Hematopoietic multipotent progenitor cell (in vitro differentiated cells): ENCODE measurements at places on chromosomes 1 and 21. TPM values are rescaled to one million over a fixed set of nuclear protein-coding genes. Genes with fewer than 3 reads are reported as not detected.
A peak's percentile ranks its signal among the peaks of the same experiment; 100 is the strongest.

RAB25 gene
- under 0.01 TPM for total RNA-seq

S100A13 gene
- 2.7 TPM for total RNA-seq

CR1 gene
- total RNA-seq, result 7.8 TPM

CENPF gene
- total RNA-seq, result 2.4 TPM

IGSF5 gene
- total RNA-seq, result not detected

MYOG gene
- total RNA-seq, result not detected

MATN1 gene
- total RNA-seq, result 2.7 TPM

TNFRSF4 gene
- 4.3 TPM for total RNA-seq

C4BPA gene
- total RNA-seq, result not detected

OLFML3 gene
- 3.2 TPM for total RNA-seq

DNA sequence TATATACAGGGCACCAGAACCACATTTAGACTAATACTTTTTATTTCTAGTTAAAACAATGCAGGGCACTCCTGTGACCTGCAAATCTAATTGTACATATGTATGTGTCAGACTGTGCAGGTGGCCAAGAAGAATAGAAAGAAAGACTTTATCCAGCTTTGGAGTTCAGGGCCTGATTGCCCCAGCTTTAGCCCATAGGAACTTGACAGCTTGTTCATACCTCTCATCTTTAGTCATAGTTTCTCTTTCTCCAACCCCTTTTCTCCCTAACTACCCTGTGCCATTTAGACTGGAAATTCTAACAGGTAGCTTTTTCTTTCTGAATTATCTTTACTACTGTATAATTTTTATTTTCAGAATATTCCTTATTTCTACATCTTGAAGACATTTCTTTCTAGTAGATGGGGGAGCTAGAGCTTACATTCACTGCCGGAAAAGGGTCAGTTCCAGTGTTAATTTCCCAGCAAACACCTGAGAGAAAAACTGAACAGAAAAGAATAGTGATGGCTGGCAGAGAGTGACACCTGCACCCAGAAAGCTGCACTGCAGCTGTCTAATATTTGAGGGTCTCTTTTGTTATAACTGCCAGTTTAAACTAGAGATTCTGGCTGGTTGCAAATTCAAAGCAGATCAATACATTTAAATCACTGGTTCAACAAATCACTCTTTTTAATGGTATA, 8.4 kb downstream of the YBX1 start:
- no peak for DNase-seq

DNA sequence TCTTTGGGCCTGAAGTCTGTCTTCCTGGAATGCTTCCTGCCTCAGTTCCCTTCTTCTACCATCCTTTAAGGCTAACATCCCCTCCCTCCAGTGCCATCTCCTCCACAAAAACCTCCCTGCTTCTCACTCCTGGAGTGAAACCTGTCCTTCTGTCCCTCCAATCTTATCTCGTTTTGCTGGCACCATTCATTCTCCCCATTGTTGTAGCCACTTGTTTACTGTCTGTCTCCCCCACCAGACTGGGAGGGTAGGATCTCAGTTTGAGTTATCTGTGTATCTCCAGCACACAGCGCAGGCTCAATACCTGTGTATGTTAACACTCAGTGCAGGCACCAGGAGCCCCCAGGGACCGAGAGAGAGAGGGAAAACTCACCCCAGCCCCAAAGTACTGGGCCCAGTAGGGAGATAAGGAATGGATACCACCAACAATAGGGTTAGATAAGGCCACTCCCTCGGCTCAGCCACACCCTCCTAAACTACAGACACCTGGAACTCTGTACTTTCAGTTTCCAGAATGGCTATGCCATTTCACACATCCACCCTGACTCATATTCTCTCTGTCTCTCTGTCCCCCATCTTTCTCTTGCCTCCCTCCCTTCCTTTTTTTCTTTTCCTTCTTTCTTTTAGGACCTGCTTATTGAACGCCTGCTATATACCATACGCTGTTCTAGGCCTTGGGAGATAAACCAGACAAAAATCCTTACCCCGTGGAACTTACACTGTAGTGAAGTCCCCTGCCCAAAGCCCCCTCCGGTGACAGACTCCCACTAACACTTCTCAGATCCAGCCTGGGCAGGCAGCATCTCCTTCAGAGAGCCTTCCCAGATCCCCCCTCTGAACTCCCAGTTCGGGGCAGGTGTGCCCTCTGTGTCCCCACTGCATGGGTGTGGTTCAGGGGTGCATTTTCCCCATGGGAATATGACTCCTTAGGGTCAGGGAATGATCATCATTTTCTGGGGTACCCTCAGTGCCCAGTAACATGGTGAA, 3.3 kb upstream of the SSBP3 start:
- DNase-seq, result no peak

- DNase-seq, result no peak
Measured at GRCh38 chr1:223887747-223888418, 42.1 kb upstream of the TP53BP2 start.

GRCh38 chr1:104768466-104768865, 1018.8 kb downstream of the AMY1C start:
- DNase-seq, result no peak

GRCh38 chr1:200706111-200706814, 32.4 kb upstream of the CAMSAP2 start:
- no peak for DNase-seq

DNA sequence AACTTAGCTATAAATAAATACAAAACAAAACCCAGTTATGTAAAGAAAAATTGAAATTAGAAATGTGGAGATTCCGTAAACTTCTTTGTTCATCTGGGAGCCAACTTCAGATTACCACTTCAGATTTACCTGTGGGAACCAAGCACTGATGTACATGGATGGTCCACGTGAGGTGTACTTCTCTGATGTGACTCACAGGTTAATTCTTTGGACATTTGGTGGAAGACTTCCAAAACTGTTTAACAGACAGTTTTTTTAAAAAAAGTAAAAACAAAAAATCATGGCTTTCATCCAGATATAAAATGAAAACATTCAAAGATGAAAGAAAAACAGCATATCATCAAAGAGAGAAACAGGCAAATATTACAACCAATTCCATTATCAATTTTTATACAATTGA, 92.0 kb downstream of the MAST2 start:
- no peak for DNase-seq

DNA sequence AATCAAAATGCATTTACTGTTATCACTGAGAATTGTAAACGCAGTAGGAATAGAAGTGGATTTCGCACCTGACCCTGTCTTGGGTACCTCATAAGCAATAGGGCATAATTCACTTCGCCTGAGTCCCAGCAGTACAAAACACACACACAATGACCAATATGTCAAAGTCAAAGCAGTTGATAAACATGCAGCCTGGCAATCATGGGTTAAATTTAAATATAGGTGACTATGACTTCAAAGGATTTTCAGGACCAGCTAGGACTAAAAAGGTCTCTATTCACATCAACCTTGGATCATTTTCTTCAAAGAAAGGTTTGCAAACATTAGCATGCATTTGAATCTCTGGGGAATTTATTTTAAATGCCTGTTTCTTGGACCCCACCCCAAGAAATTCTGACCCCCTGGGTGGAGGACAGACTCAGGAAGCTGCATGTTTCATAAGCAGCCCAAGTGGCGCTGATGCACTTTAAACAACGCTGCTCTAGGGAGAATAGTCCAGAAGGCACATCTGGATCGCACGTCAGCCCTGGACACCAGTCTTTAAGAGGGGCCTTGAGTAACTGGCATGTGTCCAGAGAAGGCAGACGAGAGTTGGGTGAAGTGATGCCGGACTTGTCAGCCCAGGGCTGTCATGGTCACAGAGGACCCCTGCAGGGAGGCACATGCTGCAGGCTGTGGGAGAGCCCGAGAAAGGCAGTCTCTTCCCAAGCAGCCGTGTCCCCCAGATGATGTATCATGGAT, 55.7 kb upstream of the EFHD2 start:
- no peak for DNase-seq

DNA sequence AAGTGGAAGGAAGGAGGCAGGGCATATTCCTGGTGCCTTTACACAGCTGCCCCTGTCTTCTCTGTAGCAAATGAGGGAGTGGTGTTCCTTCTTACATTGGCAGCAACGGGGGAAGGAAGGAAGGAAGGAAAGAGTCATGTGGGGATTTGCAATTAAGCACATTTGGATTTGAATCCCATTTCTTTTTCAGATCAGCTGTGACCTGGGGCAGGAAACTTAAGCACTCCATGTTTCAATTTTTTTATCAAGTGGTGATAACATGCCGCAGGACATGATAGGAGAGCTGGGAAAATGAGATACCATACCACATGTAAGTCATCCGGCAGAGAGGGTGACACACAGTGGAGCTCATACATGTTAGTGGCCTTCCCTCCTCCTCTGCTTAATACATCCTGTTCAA, 186.8 kb downstream of the APP start:
- no peak for DNase-seq

GRCh38 chr1:11822091-11822490, 16.1 kb downstream of the CLCN6 start:
- DNase-seq, result no peak

GRCh38 chr1:204384636-204385352, 25.1 kb upstream of the PLEKHA6 start:
- DNase-seq, result no peak

GRCh38 chr1:5120559-5120958, 466.1 kb downstream of the AJAP1 start:
- no peak for DNase-seq

DNA sequence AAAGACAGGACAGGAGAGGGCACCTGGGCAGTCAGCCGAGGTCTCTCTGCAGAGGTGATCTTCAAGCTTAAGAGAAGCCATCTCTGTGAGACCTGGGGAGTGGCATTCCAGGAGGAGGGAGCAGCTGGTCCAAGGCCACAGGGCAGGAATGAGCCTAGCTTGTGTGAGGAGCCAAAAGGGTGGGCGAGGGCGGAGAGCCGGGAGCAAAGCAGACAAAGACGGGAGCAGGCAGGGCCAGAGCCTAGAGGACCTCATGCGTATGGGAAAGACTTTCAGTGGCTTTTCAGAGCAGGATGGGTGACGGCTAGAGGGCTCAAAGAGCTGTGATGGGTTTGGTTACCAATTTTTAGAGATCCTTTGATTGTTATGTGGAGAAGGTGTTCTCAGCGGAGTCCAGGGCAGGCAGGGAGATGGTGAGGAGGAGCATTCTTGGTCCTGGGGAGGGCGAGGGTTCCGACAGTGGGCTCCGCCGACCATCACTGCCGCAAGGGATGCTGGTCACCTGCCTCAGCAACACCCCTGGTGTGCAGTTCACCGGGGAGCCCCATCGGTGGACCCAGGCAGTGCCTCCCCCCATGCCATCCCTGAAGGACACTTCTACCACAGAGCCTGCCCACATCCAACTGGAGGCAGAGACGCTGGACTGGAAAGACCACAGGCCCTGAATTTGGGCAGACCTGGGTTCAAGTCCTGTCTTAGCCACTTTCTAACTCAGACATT, 122.9 kb upstream of the IRF2BP2 start:
- DNase-seq, result no peak

- no peak for DNase-seq
Measured at GRCh38 chr1:215530401-215530984, 36.6 kb upstream of the KCTD3 start.

- DNase-seq, result peak; percentile 56
Measured at GRCh38 chr1:65525266-65526048, 105.0 kb downstream of the LEPR start.

GRCh38 chr1:42753070-42753469, 13.0 kb upstream of the CLDN19 start:
- DNase-seq, result no peak

DNA sequence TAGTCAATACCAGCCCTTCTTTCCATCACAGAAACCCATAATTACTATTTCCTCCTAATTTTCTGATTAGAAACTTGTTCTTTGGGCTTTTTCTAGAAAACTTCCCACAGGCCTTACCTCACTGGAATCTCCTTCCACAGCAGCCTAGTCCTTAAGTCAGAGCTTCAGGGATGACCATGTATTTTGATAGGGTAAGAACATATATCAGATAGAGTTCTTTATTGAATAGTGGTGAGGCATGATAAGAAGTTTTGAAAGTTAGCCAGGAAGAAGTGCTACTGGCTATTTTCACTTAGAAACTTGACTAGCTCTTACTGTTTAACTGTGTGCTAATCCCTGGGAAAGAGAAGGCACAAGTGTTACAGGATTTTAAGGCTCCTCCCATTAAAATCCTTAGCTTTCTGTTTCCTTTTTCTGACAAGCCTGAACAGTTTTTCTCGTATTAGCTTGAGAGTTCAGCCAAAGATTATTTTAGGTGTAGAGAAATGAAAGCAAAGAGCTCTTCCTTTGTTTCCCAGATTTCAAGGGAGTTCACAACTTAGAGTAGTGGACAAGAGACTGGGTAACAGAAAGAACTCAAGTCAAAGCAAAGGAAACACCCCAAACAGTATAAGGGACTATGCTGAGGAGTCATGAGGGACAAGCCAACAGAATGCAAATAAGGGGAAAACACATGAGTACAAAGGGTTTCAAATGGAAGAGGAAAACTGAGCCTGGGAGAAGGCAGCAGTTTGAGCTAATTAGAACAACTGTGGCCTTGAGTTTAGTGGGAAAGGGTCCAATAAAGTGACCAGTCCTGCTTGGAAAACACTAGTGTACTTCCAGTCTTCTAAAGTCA, 37.2 kb upstream of the AIM2 start:
- no peak for DNase-seq

DNA sequence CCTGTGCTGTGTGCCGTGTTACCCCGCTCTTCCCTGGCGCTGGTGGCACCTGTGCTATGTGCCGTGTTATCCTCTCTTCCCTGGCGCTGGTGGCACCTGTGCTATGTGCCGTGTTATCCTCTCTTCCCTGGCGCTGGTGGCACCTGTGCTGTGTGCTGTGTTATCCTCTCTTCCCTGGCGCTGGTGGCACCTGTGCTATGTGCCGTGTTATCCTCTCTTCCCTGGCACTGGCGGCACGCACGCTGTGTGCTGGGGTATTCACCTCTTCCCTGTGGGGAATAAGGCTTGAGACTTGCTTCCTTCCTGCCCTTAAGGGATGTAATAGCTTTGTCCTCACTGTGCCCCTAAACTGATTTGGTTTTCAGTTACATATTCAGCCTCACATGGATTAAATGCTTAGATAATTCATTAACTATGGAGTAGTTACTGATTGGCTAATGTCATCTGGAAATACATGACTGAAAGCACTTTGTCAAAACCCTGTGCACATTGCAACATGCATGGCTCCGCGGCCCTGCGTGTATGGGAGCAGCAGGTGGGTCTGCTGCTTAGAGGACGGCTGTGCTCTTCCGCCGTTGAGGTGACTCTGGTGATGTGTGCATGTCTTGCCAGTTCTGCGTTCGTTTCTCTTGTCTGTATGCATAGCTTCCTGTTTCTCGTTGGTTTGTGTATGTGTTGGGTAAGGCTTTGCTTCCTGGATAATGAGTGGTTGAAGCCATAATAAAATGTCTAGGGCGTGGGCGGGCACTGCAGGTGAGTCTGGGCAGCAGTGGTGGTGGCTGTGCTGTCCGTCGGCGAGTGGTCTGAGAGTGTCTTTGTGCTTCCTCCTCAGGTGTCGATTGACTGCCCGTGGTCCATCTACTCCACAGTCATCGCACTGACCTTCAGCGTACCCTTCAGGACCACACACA, 17.9 kb upstream of the PWP2 start:
- DNase-seq, result peak; percentile 42

GRCh38 chr1:6674771-6675170, 26.8 kb downstream of the DNAJC11 start:
- DNase-seq, result no peak

- DNase-seq, result no peak
Measured at GRCh38 chr1:89022167-89022959, at the start of gene GBP3. GBP3 (minus strand) TSS chr1:89022866; CDS start chr1:89020721, 2,145 bp downstream.
